AG04449 (cell line): ENCODE measurements at places on chromosomes 11 and 22.

DNA sequence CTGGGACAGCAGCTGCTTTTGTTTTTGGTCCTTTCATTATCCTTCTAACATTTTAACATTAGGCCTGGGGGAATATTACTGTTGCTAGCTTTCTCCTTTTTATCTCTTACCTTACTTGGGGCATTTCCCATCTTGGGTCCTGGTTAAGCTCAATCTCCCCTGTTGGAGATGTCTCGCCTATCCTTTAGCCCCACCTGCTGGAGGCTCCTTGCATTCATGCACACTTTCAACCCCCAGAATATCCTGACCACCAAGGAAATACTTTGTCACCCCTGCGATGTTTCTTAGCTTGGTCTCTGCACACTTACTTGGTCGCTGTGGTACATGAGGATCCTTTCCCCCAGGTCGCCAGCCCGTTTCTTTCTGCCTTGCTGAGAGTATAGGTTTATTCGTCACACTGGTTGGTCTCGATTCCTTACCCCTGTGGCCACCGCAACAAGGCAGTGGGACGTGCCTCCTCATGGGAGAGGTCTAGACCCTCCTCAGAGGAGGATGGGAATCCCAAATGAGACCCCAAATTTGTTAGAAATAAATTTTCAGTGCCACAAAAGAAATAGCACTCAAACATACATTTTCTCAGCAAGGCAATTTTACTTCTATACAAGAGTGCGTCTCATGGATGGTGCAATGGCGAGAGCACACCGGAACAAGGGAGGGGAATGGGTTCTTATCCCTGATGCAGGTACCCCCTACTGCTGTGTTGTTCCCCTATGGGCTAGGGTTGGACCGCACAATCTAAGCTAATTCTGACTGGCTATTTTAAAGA is 5.4 kb upstream of the TXN2 start:
- DNase-seq = no peak

GRCh38 chr11:1667121-1667850 is 29.7 kb upstream of the KRTAP5-6 start:
- DNase-seq = no peak

DNA sequence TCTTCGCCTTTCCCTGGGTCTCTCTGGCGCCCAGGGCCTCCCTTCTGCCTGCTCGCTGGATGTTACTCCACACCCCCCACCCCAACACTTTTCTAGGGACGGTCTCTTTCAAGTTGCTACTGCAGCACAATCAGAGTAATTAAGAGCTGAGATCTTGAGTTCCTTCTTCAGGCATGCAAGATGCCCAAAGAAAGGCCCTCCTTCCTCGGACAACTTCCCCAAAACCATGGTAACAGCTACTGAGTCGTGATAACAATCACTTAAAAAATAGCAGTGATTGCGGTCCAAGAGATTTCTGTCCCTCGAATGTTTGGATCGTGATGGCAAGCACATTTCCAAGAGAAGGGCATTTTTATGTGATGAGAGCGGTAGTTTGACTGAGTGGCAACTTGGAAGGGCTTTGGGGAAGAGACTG is 638 bp upstream of the TENM4 start:
- DNase-seq = no peak

- no peak for DNase-seq
These were observed 454.6 kb downstream of the KCNA4 start for GRCh38 chr11:29562183-29562582.

- DNase-seq = no peak
These were observed 123.4 kb downstream of the DSCAML1 start for GRCh38 chr11:117673602-117674001.

DNA sequence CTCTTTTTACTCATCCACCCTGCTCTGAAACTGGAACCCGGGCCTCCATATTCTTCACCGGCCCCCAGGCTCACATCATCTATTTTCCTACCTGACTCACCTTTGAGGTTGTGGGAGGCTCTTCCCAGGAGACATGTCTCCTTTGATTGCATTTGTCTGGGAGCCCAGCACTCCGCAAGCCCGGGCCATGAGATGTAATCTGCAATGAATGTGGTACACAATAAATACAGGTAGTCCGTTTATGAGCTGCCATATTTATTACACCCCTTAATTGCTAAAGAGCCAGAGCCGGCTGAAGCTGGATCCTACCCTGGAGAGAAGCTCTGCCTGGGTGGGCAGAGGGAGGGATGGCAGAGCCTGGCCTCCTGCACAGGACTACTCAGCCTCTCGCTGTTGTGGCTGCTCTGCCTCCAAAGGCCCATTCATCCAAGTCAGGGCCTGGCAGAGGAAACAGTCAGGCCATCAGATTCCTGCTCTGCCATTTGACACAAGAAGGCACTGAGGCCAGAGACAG is 49.5 kb downstream of the TP53I11 start:
- no peak for DNase-seq

- DNase-seq = no peak
These were observed 148.5 kb downstream of the TTC17 start for GRCh38 chr11:43507171-43507570.

GRCh38 chr11:1877211-1878136 is 14.2 kb downstream of the PRR33 start:
- no peak for DNase-seq

- DNase-seq = no peak
These were observed 4.6 kb downstream of the FRMD8 start for GRCh38 chr11:65390996-65391395.

DNA sequence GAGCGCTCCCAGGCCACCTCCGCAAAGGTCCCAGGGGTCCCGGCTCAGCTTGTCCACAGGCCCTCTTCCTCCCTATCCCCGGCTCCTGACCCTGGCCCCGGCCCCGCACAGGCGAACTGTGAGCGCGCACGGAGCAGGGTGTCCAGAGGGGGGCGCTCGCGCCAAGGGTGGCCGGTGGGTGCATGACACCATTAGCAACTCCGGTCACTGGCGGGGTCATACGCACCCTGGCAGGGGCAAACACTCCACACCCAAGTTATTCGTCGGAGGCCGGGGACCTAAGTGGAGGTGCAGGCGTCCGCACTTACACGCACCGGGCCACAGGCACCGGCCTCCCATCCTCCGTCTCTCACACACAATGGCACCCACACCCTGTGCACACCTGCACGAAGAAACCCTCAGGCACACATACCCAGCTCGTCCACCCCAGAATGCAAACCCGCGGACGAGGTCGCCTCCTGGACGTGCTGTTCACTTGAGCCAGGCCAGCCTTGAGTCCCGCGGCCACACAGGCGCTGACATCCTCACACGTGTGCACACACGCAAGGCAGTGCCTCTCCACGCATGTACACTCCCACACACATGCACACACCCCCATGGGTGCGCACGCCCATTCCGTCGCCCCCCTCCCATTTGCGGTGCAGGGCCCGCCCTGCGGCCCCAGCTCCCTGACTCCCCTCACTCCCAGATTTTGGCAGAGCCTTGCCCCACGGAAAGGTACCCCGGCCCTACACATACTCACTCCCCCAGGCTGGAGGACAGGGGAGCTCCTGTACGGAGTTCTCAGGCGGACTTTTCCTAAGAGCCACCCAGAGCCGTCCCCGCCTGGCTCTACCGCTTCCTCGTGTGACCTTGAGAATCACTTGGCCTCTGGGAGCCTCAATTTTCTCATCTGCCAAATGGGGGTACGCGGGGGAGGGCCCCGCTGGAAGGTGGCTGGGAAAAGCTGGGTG is at the start of gene RASGRP2:
RASGRP2 (minus strand) TSS at position 552 of the 953 bp plus-strand sequence. CDS start 1,276 bp downstream, outside the sequence.
- no peak for DNase-seq

DNA sequence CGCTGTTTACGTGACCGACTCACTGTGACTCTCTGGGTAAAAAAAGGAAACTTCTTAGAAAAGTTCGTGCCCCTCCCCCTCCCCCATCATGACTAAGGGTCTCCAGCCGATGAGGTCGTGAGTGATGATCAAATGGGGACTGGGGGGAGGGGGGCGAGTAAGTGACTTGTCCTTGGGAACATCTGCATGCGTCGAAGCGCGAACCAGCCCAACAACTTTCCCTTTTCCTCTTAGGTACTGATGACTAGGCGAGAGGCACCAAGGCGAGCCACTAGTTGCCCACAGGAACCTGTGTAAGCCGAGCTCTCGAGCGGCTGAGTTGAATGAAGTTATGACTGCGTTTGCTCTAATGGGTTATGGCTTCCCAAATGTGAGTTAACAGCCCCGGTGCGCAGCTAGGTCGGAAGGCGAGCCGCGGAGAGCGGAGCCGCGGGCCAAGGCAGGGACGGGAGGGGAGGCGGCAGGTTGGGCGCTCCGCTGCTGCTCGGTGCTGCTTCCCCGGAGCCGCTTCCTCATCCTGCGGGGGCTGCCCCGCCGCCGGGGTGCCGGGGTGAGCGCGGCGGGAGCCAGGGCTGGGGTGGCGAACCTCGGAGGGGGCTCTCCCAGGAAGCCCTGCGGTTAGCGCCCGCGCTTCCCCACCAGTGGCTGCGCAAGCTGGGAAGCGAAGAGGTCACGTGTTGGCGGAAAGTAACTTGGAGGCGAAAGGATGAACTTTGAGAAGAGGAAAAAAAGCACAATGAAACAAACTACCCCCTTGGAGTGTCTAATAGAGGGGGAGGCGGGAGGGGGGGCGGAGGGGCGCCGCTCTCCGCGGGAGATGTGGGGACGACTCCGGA is 22.1 kb upstream of the BDNF start:
- no peak for DNase-seq

DNA sequence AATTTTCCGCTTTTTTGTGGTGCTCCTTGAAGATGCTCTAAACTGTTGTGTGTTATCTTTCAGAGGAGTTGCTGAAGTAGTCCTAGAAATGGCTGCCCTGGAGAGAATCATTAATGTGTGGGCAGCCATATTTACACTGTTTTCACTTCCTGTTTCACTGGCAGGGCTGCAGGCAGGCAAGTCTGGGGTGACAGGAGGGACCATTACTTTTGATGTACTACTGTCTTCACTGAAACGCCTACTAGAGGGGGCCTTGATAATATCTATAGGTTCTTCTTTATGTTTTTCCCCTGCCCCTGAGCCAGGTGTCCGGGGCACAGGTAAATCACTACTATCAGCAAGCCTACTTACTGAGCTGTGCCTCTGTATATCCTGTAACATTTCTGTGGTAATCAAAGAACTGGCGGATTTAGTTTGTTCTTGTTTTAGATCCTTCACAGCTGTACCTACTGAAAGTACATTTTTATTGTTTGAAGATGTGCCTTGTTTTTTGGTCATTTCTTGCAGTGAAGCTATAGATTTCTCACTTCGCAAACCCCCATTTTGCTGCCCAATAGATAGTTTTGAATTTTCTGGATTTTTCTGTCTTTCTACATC is 39.7 kb downstream of the ACAT1 start:
- DNase-seq = no peak

DNA sequence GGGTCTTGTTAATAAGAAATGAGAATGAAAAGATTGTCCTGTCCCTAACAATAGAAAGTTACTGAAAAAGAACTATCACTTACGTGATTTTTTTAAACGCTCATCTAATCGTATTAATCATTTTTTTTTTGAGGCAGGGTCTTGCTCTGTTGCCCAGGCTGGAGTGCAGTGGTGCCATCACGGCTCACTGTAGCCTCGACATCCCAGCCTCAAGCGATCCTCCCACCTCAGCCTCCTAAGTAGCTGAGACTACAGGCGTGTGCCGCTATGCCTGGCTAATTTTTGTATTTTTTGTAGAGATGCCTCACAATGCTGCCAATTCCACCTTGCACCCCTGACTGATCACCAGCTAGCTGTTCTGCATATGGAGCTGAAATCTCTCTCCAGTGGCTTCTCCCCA is 15.7 kb downstream of the PDGFB start:
- DNase-seq = no peak

GRCh38 chr22:20763630-20764470 is 10.1 kb upstream of the SERPIND1 start:
- DNase-seq = no peak

- DNase-seq = no peak
These were observed 1212.5 kb downstream of the LRRC4C start for GRCh38 chr11:40246983-40247382.

- no peak for DNase-seq
These were observed 19.9 kb upstream of the BACE1-AS start for GRCh38 chr11:117271208-117271607.

DNA sequence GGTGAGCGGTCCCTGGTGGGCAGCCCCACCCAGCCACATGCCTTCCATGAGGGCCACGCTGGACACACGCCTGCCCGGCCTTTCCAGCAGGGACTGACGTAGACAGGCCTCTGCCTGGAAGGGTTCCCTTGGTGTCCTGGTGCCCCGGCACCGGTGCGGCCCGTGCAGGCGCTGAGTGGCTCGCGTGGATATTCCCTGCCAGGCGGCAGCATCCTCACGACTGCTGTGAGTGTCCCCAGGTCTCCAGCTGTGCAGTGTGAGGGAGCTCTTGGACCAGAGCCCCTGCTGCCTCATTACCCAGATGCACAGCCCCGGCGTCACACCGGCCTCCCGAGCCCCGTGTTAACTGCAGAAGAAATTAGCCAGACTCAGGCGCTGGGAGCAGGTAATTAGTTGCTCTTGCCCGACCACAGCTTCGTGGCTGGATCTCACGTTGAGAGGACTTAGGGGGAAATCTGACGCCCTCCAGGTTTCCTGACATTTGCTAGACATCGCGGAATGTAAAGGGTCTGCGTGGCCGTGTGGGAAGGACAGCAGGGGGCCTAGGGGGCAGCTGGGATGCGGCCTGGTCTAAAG is 1196.3 kb downstream of the BRD1 start:
- no peak for DNase-seq

- DNase-seq = no peak
These were observed 22.3 kb downstream of the KCNQ1 start for GRCh38 chr11:2466869-2467694.

DNA sequence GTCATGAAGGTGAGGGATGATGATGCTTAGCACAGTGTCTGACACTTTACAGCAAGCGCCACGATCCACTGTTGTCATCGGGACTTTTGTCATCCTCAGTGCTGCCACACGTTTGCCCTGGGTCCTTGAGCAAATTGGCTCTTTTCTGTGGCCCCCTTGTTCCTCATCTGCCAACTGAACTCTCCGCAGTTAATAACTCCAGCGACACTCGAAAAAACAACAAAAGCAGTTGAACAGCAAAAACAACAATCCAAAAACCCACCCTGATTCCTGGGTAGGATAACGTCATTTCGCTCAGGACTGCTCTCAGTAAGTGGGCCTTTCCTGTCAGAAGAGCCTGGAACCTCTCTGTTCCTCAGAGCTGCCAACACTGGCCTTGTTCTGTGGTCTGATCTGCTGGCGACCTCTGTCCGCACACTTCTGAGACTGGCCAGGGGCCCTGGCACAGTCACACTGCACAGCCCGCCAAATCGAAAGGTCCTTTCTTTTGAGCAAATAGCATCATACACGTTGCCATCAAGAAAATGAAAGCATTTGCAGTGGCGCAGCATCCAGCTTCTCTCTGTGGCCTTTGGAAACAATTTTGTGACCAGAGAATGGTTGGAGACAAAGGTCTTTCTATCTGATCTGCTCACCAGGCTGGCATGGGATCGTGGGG is 79.9 kb upstream of the SYT13 start:
- DNase-seq = no peak
